ENCODE measurements at places on chromosomes 5 and 9.
A peak's percentile ranks its signal among the peaks of the same experiment; 100 is the strongest.

DNA sequence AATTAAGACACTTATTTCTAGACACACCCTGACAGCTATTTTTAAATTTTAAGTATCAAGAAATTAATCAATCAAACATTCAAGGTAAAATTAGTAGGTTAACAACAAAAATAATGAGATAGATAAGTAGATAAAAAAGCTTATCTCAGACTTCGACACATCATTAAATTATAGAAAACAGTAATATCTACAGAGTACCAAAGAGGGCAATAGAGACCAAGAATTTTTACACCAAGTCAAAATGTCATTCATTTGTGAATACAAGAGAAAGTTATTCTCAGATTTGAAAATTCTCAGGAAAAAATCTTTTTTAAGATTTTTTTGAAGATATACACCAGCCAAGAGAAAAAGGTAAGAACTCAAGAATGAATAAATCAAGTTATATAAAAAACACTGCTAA lies 445.6 kb downstream of the ACTL7B start:
- DNase-seq: no peak

DNA sequence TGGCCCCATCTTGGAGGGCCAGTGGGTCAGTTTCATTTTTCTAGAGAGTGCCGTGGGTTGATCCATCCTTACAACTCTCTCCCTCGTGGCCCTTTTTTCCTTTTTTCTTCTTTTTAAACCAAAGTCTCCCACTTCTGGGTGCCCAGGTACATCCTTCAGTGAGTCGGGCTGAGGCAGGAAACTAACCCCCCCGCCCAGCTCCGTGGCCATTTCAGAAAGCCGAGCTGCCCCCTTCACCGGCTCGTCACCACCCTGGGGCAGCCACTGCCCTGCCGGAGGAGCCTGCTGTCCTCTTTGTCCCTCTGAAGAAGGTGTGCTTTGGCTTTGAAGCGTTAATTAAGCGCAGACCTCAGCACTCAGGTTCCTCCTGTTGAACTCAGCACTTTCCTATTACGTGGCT lies 5.2 kb downstream of the CFAP77 start:
- no peak for DNase-seq

DNA sequence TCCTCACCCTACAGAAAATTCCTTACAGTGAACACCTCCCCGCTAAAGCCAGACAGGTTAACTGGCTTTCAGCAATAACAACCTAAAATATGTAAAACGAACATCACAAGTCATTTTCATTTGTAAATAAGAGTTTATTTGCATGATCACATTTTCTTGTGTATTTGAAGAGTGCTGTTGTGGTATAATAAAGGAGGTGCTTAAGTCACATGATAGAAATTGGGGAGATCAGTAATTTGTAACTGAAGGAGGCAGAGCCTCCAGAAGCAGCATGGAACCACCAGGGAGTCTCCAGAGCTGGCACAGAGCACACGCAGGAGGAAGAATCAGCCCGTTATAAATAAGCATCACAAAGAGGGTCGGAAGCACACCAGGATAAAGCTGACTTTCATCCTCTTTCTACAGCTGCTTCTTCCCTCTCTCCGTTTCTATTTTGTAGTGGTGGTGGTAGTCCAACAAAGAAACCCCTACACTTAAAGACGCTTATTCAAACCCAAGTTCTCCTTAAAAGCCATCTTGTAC lies 210.6 kb downstream of the MAPKAP1 start:
- DNase-seq: no peak

DNA sequence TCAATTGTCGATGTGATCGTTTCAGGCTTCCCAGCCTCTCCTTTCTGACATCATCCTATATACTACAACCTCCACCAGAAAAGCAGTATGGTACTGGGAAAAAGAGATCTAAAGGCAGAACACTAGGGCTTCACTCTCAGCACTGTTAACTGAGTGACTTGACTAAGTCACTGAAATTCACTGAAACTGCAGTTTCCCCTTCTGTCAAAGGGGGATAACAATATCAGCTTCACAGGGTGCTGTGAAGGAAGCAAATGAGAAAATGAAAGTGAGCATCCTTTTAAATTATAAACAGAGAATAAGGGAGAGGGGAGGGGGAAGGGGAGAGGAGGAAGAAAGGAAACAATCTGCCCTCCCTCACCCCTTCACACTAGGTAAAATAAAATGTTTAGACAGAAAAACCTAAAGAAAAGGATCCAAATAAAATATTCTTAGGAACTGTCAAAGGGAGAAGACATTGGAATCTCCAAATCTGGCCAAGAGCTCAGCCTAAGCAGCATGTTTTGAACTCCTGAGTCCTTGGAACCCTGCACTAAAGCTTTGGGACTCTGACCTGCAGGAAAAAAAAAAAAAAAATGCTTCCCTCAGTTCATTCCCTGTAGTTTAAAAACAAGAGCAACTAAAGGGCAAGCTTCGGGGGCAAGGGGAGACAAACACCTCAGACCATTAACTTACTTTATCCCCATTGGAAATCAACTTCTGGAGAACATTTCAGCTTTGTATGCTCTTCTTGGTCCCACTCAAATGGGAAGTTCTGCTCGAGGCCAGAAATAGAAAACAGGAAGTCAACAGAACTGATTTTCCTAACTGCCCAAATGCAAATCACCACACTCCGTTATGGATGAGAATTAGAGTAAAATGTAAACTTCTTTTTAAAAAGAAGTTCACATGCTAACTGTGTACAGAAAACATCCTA lies 178.3 kb downstream of the DEPDC1B start:
- DNase-seq: no peak

DNA sequence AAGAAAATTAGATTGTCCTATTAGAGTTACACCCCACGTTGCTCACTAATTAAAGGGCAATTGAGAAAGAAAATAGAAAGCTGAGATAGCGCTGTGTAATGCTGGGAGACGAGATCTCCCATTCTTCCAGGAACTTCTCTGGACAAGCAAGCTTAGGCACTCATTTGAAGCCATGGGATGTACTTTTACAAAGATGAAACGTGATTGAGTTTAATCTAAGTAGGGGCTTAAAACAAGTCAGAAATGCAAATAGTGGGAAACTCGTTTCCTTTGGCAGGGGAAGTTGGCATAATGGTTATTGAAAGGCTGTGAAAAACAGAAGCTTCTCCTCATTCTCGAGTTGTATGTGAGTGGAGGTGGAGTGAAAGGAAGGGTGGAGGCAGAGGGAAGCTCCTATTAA lies 3.7 kb downstream of the PRDM6 start:
- no peak for DNase-seq

GRCh38 chr5:61620699-61621182 lies 288.7 kb downstream of the ZSWIM6 start:
- no peak for DNase-seq

DNA sequence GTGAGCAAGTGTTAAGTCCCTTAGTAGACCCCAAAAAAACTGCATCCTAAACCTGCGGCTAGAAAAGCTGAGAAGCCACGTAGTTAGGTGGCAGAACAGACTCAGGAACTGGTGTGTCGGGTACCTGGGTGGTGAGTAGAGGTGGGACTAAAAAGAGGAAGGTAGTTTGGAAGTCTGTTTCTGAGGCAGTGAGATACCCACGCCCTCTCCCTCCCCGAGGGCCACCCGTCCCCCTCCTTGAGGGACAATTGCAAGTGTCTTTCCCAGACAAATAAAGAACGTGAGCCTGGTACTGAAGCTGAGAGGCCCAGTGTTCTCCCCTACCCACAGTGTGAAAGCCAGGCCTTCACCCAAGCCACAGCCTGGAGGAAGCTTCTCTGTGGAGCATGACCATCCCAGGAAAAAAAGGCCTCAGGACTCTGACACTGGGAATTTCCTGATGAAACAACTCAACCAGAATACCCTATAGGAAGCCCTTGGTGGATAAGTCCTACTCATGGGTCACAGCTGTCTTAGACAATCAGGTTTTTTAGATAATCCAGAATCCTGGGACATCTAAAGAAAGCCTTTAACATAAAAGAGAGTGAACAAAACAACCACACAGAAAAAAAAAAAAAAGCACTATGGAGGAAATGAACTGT lies 7.0 kb upstream of the CD74 start:
- DNase-seq: no peak

DNA sequence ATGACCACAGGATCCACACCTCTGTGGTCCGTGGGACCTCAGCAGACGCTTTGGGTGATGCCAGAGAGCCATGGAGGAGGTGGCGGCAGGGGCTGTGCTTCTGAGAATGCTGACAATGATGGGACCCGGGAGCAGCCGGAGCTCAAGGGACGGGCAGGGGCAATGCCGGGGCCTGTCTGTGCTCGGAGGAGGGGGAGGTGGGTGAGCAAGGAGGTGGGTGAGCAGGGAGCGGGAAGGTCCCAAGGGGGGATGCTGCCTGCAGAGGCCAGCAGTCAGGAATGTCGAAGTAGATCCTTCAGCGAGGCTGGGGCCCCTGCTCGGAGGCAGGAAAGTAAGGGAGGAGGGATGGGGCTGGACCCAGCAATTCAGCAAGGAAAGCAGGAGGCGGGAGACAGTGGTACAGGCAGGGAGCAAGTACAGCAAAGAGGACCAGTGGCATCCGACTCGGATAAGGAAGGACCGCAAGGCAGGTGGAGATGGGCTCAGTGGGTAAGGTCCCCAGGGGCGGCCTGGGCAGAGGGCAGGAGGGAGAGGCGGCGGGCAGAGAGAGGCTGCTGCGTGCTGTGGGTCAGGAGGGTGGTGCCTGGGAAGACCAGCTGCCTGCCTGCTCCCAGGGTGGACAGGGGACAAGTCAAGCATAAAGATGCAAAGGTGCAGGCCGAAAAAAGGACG lies 49.0 kb downstream of the ADAMTS2 start:
- DNase-seq: no peak

DNA sequence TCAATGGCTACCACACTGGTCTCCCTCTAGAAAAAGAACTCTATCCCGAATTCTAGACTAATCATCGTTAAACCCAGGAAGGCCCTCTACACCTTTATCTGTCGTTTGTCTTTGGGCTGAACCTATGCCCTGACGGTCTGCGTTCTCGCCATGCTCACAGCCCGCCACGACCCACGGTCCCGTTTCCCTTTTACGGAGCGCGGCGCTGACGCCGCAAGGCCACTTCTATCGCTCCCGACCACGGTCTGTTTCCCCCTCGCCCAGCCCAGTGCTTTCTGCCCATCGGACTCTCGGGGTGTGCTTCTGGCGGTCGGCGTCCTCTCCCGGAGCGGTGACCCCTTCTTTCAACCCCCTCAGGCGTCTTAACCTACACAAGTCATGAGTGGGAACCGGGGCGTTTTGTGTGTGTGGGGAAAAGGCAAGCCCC lies 974 bp downstream of the C9orf40 start:
- DNase-seq: peak; percentile 18

DNA sequence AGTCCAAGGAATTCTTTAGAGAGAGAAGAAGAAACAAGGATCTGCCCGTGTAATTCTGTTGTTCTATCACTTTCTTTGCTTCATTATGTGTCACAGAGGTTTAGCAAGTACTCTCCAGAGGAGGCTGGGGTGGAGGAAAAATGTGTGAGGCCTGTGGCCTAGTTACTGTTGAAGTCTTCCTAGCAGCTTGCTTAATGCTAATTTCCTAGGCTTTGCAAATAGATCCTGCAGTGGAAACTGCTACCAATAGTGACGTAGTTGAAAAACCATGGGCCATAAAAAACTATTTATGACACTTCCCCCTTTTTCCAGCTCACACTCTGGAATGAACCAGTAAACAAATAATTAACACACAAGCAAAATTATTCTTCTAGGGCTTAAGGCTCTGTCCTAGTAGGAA lies 27.0 kb upstream of the C9orf72 start:
- no peak for DNase-seq

DNA sequence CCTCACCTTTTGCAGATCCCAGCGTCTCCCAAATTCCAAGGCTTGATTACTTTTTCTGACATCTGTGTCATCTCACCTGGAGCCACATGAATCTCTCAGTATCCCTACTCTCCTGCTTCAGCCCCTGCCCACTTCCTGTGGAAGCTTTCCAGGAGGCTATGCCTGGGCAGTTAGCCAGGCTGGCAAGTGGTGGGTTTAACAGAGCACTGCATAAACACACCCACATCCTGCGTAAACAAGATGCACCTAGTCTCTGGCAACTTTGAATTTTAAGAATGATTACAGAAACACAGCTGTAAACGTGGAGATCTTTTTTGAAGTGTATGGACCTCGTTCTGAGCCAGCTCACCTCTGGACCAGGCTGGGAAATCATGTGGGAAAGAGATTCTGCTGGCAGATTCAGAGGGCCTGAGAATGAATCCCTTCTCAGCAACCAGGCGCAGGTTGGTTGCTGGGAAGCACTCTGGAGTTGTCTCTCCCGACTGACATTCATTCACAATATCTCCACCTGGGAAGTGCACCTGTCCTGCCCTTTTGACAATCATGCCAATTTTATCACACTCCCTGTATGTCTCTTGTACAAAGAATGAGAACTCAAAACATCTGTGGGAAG lies 55.7 kb upstream of the FANCC start:
- no peak for DNase-seq

All from effector CD8-positive, alpha-beta T cell (primary cell).